Effector CD8-positive, alpha-beta T cell (primary cell): ENCODE measurements at places on chromosomes 6 and 20.

DNA sequence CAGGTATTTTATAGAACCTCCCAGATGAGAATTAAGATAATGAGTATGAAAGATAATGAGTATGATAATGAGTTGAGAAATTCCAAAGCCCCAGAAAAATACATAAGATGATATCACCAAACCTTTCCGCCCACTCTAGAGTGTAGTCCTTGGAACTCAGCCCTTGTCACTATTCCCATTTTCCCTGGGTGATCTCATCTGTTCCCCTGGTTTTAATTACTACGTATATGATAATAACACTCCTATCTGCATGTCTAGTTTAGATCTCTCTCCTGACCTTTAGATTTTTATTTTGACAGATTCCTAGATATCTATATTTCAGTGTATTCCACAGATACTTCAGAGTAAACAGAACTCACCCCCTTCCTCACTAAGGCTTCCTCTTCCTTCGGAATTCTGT lies 51.0 kb upstream of the ASIP start:
- DNase-seq = no peak

- no peak for DNase-seq
Observed at GRCh38 chr6:34888514-34888856, 570 bp upstream of the ANKS1A start.

GRCh38 chr20:60482221-60483008 lies 524.2 kb downstream of the CDH26 start:
- no peak for DNase-seq

GRCh38 chr20:5463007-5463686 lies 146.4 kb upstream of the PROKR2 start:
- DNase-seq = no peak

DNA sequence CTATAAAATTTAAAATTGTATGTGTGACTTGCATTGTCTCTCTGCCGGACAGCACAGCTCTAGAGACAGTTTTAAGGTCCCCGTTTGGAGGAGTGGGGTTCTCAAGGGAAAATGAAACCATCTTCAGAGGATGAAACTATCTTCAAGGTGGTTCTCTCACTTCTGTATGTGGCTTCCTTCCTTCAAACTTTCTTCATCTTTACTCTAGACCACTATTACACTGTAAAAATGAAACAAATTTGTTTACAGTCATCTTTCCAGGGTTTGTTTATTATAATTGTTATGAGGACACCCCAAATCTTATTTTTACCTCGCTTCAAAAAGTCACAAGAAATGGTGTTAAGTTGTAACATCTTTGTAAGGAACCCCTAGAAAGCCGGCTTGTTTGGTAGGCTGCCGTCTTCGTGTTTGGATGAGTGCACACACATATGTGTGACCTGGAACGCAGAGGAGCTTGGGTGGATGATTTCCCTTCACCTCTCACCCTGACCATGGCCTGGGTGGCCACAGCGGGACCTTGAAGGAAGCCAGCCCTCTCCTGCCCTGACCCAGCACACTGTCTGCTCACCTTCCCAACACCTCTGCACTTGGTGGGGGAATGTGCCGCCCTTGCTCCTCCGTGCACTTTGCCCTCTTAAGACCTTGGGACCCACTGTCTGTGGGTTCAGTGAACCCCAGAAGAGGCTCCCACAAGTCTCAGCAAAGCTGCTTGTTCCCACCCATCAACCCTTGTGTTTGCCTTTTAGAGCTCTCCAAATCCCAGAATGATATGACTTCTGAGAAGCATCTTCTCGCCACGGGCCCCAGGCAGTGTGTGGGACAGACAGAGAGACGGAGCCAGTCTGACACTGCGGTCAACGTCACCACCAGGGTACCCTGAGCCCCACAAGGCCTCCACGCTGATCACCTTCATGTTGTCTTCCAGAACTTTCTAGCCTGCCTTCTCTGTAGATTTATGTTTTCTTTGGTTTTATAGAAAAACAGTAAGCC lies 67.8 kb downstream of the SYTL3 start:
- no peak for DNase-seq

GRCh38 chr6:1767481-1768246 lies 157.9 kb downstream of the FOXC1 start:
- no peak for DNase-seq
